ENCODE measurements at places on chromosomes 7 and 10.

DNA sequence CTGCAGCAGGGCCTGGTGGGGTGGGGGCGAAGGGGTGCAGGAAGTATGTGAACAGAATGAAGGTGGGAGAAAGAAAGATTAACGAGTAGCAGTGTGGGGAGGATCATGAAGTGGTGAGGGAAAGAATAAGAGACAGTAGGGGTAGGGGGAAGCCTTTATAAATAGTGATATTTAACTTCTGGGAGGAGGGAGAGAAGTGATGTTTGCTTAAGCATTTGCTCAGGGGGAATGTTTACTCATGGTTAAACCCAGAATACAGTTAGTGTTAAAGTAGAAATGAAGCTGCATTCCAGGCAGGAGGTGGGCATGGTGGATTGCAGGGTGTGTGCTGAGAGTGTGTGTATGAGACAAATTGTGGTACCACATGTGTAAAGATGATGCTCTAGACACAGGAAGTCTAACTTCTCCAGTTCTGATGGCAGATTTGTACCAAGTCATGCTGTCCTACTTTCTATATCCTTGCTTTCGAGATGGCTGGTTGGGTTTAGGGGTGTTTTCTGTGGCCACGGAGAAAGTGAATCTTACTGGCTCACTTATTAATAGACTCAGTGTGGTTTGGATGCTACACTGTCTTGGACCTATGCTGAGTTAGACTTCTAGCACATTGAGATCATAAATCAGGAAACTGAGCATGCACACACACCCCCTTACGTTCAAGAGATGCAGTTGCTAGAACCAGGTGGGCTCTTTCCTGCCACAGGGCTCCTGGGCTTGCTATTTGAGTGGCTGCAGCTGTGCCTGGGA is 10.6 kb upstream of the DNMBP start:
- DNase-seq = no peak

- no peak for DNase-seq
These were observed 6.2 kb upstream of the HOXA11 start for GRCh38 chr7:27191161-27191731.

- DNase-seq = no peak
These were observed 599.8 kb upstream of the MGMT start for GRCh38 chr10:128867210-128867609.

DNA sequence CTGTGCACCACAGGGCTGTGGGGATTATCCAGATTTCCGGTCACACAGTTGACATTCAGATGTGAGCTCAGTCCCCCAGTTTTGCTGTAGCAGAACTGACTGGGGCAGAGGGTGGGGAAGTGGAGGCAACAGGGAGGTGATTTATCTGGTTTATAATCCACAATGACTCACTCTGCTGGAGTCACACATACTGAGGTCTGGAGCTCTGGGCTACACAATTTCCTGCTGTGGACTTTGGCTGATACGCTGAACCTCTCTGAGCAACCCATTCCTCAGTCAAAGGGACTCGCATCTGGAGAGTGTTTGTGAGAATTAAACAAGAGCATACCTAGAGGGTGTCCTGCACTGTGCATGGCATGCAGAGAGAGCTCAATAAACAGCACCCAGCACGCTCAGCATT is 64.8 kb upstream of the PLPP4 start:
- DNase-seq = no peak

DNA sequence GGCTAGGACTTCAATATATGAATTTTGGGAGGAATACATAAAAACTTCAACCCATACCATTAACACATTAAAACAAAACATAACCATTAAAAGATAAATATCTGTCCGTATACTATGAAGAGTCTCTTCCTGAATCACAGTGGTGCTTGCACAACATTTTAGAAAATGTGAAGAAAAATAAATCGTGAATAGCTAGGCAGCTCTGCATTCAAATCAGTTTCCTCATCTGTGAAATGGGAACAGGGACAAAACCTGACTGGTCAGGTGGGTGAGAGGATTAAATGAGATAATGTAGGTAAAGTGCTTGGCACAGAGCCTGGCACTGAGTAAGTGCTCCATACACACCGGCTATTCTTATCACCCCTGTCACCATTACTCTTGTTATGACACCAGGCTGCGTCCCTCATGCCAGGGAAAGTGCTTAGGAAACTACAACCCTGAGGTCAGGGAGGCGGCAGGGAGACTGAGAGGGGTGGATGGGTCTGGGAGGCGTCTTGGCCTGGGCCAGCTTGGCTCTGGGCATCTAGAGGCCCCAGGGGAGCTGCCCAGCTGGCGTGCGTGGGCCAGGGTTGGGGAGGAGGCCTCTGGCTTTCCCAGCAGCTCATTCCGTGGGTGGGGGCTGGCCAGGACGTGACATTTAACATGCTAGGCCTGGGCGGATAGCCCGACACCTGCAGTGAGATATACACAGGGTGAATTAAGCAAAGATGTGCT is 78.3 kb downstream of the SH3PXD2A start:
- no peak for DNase-seq

DNA sequence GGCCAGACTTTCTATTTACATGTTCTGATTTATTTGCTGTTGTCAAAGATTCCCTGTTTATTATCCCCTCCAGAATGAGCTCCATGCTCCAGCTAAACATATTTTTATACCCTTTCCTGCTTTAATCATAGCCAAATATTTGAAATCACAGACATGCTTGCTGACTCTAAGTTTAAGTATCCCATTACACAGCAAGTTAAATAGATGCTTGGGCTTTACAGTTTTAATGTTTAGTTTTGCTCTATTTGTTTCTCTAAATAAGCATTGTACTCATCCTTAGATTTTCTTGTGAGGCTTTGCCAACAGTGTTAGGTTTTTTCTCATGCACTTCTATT is 196.8 kb downstream of the TAX1BP1 start:
- DNase-seq = no peak

- DNase-seq = no peak
These were observed 40.0 kb downstream of the FIGNL1 start for GRCh38 chr7:50409856-50410745.

DNA sequence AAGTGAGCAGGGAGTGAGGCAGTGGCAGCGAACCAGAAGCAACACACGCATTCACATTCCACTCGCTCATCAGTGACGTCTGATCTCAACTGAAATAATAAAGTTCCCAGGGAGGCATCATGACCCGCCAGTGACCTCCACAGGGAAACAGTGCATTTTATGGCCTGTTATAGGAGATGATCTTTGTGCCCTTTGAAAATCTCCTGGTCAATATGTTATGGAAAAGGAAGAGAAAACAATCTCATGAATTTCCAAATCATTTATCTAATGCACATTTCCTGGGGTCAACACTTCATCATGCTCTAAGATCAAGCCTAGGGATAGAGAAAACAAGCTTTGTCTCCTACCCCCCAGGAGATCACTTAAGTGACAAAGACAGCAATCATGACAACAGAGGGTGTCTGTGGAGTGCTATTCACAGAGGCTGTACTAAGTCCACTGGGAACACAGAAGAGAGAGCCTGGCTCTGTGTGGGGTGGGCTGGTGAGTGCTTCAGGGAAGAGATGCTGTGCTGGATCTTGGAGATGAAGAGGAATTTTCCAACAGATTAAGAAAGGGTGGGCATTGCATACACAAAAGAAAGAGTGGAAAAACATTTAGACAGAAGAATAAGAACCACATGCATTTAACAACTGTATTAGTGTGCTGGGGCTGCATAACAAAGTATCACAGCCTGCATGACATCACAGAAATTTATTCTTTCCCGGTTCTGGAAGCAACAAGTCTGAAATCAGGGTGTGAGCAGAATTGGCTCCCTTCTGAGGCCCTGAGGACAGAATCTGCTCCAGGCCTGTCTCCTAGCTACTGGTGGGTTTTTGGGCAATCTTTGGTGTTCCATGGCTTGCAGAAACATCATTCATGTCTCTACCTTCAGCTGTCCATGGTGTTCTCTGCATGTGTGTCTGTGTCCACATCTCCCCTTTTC is 613.9 kb upstream of the IGFBP3 start:
- no peak for DNase-seq

DNA sequence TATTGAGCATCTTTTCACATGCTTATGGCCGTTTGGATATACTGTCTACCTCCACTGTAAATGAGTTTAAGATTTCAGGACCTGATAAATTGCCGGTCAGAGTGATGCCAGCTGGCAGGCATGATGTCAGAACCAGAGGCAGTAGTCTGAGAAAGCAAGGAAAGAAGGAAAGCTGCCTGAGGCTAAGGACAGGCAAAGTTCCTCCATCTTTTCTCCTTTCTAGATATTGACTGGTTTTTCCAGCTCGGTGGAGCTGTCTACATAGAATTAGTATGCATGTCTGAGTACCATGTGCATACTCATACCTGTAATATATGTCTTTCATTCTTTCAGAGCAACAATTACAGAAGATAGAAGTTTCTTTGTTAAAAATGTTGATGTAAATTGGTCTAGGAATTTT is 52.3 kb downstream of the CDCA7L start:
- no peak for DNase-seq

DNA sequence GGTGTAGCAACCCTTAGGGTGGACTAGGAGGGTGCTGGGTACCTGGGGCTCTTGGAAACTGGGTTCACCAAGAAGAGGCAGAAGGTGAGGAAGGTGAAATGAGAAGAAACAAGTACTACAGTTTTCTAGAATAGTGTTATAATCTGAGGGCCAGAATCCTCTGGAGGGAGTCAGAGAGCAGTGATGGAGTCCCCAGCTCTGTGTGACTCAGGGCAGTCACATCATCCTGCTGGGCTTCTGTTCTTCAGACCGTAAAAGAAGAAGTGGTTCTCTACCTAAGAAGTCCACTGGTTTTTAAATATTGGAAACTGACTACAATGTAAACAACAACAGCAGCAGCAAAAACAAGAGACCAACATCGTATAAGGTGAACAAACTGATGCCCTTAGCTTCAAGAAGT is 197.3 kb downstream of the PRPF18 start:
- DNase-seq = no peak

- no peak for DNase-seq
These were observed 5.2 kb downstream of the TAX1BP1 start for GRCh38 chr7:27745064-27745583.
